Progenitor cell of endocrine pancreas (in vitro differentiated cells): ENCODE measurements at places on chromosomes 2 and 18.

DNA sequence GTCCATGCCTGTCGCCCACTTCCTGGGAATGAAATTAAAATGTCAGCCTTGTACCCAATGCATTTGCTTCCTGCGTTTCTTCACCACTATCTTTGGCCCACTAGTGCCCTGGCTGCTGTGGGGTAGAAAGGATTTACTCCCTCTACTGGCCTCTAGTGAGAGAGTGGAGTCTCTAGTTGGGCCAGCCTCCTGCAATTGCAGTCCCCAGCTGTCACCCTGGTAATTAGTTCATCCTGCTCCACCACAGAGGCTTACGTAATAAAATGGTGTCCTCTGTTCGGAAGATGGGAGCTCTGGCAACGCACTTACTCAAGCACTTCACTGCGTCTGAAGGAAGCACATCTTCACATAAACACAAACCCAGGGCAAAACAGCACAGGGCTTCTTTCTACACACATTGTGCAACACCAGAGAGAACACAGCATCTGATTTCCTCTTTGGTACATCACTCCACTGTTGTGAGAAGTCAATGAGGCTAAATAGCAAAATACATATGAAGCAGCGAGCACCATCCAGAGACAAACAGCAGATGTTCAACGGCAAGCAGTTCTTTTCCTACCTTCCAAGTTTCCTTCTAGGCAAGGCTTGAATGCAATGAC lies 274.6 kb downstream of the LRATD1 start:
- peaks cover 9% of the 10 kb centered on the region for H3K4me1 ChIP-seq
- no peaks in the 10 kb centered on the region for H3K27me3 ChIP-seq
- no peak overlapping the region for H3K27ac ChIP-seq
- no peaks in the 10 kb centered on the region for H3K36me3 ChIP-seq
- H3K4me3 ChIP-seq: no peak overlapping the region
- DNase-seq: no peak

GRCh38 chr2:54557601-54558187 lies 101.6 kb downstream of the SPTBN1 start:
- no peaks in the 10 kb centered on the region for H3K27me3 ChIP-seq
- H3K4me1 ChIP-seq: peaks cover 50% of the 10 kb centered on the region
- peak overlapping the region; percentile 97 for H3K27ac ChIP-seq
- DNase-seq: peak; percentile 49

- H3K4me1 ChIP-seq: no peaks in the 10 kb centered on the region
- H3K4me3 ChIP-seq: no peak overlapping the region
- H3K27ac ChIP-seq: no peak overlapping the region
- no peaks in the 10 kb centered on the region for H3K36me3 ChIP-seq
These were observed 181.6 kb upstream of the GALNT5 start for GRCh38 chr2:157075924-157076323.

- peaks cover 21% of the 10 kb centered on the region for H3K4me1 ChIP-seq
- no peaks in the 10 kb centered on the region for H3K27me3 ChIP-seq
- no peak for DNase-seq
These were observed 4.9 kb downstream of the MAP3K2 start for GRCh38 chr2:127382831-127383230.

DNA sequence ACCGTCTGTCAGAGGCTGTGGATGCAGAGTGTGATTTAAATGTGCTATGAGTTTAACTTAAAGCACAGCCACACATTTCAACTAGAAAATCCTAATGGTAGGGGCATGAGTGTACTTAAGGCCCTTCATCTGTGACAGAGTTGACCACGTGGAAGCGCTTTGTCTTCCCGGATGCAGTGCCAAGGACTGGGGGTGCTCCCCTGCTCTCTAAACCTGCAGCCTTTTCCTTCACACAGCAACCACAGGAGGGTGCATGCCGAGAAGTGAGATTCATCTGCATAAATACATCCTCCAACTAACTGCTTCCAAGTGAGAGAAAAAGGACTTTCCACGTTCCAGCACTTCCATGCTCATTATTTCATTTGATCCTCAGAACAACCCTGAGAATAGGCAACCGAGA lies 149.6 kb downstream of the MYT1L start:
- no peak for DNase-seq
- H3K4me1 ChIP-seq: no peaks in the 10 kb centered on the region
- no peaks in the 10 kb centered on the region for H3K36me3 ChIP-seq
- no peak overlapping the region for H3K4me3 ChIP-seq
- H3K27ac ChIP-seq: no peak overlapping the region
- H3K27me3 ChIP-seq: peaks cover 5% of the 10 kb centered on the region

DNA sequence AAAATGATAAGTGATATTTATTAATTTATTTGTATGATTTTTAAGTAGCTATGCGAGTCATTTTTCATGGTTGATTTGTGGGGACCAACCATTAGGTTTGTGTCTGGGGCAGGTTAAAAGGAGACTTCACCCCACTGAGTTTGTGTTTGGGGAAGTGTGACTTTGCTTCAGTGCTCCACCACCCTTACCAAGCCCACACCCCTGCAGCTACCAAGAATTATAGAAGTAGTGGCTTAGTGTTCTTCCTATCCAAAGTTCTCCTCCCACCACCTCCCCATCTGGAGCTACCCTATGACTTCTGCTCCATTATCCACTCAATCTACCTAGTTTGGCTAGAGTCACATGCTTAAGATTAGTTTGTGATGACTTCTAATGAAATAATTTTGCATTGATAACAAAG lies 182.1 kb upstream of the ZEB2 start:
- no peak overlapping the region for H3K4me3 ChIP-seq
- no peaks in the 10 kb centered on the region for H3K27me3 ChIP-seq
- H3K4me1 ChIP-seq: no peaks in the 10 kb centered on the region
- no peak overlapping the region for H3K27ac ChIP-seq
- no peaks in the 10 kb centered on the region for H3K36me3 ChIP-seq

DNA sequence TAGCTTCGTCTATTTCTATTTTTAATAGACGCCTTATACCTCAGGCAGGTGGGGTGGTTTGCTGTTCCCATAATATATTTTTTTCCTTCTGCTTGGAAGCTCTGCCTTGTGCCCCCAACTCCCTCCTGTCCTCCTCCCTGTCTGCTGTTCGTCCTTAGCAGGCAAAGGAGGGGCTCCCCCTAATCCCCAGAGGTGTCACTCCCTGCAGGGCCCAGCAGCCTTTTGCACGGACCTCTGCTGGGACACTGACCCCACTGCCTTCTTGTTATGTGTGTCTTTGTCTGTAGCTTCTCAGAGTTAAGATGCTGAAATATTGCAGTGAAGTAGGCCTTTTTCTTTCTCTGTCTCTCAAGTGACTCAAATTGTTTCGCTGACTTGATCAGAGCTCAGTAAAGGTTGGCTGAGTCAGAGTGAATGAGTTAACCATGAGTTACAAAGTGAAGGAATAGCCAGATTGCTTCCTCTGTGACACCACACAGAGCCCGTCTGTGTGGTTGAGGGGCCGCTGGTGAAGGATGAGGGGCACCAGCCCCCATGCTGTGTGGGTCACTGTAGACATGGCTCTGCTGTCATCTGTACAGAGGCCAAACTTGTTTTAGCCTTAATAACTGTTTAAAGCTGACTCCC lies 47.7 kb downstream of the PRKCE start:
- H3K4me1 ChIP-seq: peaks cover 3% of the 10 kb centered on the region
- peaks cover 22% of the 10 kb centered on the region for H3K27me3 ChIP-seq
- H3K27ac ChIP-seq: no peak overlapping the region

DNA sequence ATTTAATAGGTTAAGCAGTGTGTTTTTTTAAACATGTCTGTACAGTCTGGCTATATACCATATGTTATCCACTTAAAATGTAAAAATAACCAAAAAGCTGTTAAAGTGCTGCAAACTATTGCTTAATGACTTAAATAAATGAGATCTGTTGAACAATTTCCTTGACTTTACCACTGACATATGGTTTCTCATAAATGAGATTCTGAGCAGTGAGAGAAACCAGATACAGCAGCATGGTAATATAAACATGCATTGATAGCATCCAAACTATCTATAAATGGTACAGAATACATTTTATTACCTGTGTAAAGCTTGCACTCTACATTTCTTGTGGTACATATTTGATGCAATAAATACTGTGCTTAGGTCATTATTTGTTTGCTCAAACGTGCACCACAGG lies 36.3 kb upstream of the TTC21B start:
- no peaks in the 10 kb centered on the region for H3K36me3 ChIP-seq
- H3K27me3 ChIP-seq: peaks cover 6% of the 10 kb centered on the region
- no peak overlapping the region for H3K27ac ChIP-seq
- no peak for DNase-seq

GRCh38 chr2:45543257-45543656 lies 67.8 kb downstream of the SRBD1 start:
- H3K36me3 ChIP-seq: peaks cover 16% of the 10 kb centered on the region
- no peak for DNase-seq
- H3K4me3 ChIP-seq: no peak overlapping the region
- no peaks in the 10 kb centered on the region for H3K4me1 ChIP-seq
- H3K27ac ChIP-seq: no peak overlapping the region

- DNase-seq: no peak
- H3K36me3 ChIP-seq: no peaks in the 10 kb centered on the region
- H3K27ac ChIP-seq: no peak overlapping the region
- no peaks in the 10 kb centered on the region for H3K27me3 ChIP-seq
- H3K4me1 ChIP-seq: no peaks in the 10 kb centered on the region
These were observed 18.9 kb downstream of the MBD5 start for GRCh38 chr2:148039783-148040182.

- no peak for DNase-seq
- H3K4me1 ChIP-seq: no peaks in the 10 kb centered on the region
- H3K36me3 ChIP-seq: no peaks in the 10 kb centered on the region
- H3K4me3 ChIP-seq: no peak overlapping the region
- no peak overlapping the region for H3K27ac ChIP-seq
These were observed 112.1 kb downstream of the GLI2 start for GRCh38 chr2:120847700-120848321.

- peak overlapping the region; percentile 97 for H3K27ac ChIP-seq
- H3K4me1 ChIP-seq: peaks cover 31% of the 10 kb centered on the region
- no peaks in the 10 kb centered on the region for H3K36me3 ChIP-seq
These were observed 1.0 kb upstream of the B4GALT6 start for GRCh38 chr18:31685097-31686082.

DNA sequence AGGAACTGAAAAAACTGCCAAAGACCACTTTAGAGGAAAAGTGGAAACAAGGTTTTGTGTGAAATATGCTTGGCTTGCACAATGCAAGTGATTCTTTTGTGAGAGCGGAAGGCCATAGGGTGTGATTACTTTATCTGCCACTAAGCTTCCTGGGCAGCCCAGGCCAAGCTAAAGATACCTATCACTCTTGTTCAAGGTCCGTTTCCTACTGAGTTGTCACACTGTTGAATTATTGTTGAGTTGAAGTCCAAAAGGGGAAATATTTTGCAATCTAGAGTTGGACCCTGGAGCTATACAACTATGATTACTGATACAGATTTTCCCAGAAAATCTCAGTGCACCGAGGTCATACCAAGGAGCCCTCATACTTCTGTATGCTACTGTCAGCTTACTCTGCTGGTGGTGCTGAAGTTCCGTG lies 72.7 kb upstream of the CTAGE1 start:
- H3K27me3 ChIP-seq: no peaks in the 10 kb centered on the region
- peaks cover 16% of the 10 kb centered on the region for H3K4me1 ChIP-seq
- H3K27ac ChIP-seq: peak overlapping the region; percentile 11
- H3K4me3 ChIP-seq: no peak overlapping the region

- H3K27me3 ChIP-seq: peaks cover 5% of the 10 kb centered on the region
- no peak for DNase-seq
- peaks cover 20% of the 10 kb centered on the region for H3K4me1 ChIP-seq
- H3K36me3 ChIP-seq: no peaks in the 10 kb centered on the region
- H3K4me3 ChIP-seq: no peak overlapping the region
These were observed 413.0 kb downstream of the MTX2 start for GRCh38 chr2:176682278-176682677.

- H3K4me1 ChIP-seq: no peaks in the 10 kb centered on the region
- no peak overlapping the region for H3K27ac ChIP-seq
- H3K27me3 ChIP-seq: peaks cover 23% of the 10 kb centered on the region
- H3K36me3 ChIP-seq: no peaks in the 10 kb centered on the region
These were observed 13.0 kb upstream of the FHL2 start for GRCh38 chr2:105411720-105412407.

- H3K27ac ChIP-seq: peak overlapping the region; percentile 81
- no peak overlapping the region for H3K4me3 ChIP-seq
- H3K36me3 ChIP-seq: no peaks in the 10 kb centered on the region
- H3K27me3 ChIP-seq: no peaks in the 10 kb centered on the region
- DNase-seq: no peak
These were observed 69.9 kb downstream of the RHOB start for GRCh38 chr2:20516646-20517341.

DNA sequence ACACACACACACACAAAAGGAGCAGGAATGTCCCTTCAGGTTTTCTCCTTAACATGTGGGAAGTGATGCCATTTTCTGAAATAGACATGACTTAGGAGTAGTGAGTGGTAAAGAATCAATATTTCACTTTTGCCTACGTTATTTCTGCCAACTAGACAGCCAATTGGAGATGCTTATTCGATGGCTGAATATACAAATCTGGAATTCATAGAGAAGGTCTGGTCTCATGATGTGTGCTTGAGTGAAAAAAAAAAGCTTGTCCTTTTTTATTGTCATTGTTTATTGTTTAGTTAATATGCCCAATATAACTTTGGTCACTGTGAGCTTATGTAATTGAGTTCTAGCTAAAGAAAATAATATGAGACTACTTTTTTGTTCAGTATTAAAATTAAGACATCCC lies 284.3 kb downstream of the GULP1 start:
- H3K4me1 ChIP-seq: no peaks in the 10 kb centered on the region
- no peaks in the 10 kb centered on the region for H3K27me3 ChIP-seq
- H3K36me3 ChIP-seq: peaks cover 5% of the 10 kb centered on the region
- no peak for DNase-seq
- no peak overlapping the region for H3K4me3 ChIP-seq

DNA sequence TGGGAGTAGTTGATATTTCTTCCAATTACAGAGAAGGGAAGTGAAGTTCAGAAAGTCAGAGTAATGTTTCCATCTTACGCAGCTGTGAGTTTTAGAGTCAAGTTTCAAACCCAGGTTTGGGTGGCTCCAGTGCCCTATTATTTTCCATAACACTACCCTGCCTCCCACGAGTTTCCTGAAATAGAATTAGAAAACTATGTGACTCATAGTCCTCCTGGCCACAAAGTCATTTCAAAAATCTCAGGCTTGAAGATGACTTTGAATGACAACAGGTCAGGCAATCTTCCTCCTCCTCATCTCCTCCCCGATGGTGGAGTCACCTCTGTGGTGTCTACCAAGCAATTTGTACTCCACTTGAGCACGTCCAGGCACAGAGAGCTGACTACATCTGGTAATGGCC lies 212.3 kb upstream of the TRIB2 start:
- no peak overlapping the region for H3K4me3 ChIP-seq
- no peaks in the 10 kb centered on the region for H3K36me3 ChIP-seq
- no peak overlapping the region for H3K27ac ChIP-seq
- peaks cover 3% of the 10 kb centered on the region for H3K27me3 ChIP-seq
- DNase-seq: no peak
- no peaks in the 10 kb centered on the region for H3K4me1 ChIP-seq
